ENCODE measurements at places on chromosomes 4 and X. TPM values are rescaled to one million over a fixed set of nuclear protein-coding genes. Genes with fewer than 3 reads are reported as not detected.

The TCEAL2 gene
- not detected for total RNA-seq

The DUX4 gene
- total RNA-seq, result not detected

The SPANXA2 gene
- not detected for total RNA-seq

DNA sequence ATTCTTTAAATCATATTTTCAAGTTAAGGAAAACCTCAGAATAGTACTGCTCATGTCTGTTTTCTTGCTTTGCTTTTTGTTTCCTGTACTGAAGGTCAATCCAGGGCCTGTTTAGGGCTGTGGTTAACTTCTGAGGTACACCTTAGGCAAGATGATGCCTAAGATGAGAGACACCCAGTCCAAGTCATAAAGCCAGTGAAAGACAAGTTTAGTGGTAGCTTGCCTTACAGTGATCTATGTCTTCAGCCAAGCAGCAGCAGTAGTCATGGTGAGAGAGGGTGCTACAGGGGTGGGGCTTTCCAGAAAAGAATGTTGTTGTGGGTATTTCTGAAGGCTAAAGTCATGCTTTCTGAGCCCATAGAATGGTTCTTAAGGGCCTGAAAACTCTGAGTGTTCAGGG is 173.7 kb downstream of the VSIG4 start:
- no peak overlapping the region for H3K4me3 ChIP-seq
- no peak overlapping the region for H3K27ac ChIP-seq
- DNase-seq, result no peak
- H3K27me3 ChIP-seq, result no peaks in the 10 kb centered on the region
- no peaks in the 10 kb centered on the region for H3K36me3 ChIP-seq

- H3K36me3 ChIP-seq, result no peaks in the 10 kb centered on the region
- peak overlapping the region; percentile 43 for H3K4me3 ChIP-seq
- no peaks in the 10 kb centered on the region for H3K27me3 ChIP-seq
- H3K4me1 ChIP-seq, result no peaks in the 10 kb centered on the region
These were observed 1.8 kb upstream of the CUL4B start for GRCh38 chrX:120562569-120562926.

DNA sequence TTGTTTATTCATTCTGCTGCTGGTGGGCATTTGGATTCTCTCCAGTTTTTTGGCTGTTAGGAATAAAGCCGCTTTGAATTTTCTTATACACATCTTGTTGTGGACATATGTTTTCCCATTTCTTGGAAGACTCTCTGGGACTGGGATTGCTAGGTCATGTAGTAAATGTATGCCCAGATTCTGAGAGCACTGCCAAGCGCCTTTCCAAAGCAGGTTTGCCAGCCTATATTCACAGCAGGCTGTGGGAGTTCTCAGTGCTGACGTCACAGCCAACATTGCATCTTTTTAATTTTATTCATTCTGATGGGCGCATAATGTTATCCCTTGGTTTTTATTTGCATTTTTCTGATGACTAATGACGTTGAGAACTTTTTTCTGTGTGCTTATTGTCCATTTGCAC is 24.1 kb downstream of the TMEM271 start:
- DNase-seq, result no peak
- H3K36me3 ChIP-seq, result no peaks in the 10 kb centered on the region
- no peak overlapping the region for H3K27ac ChIP-seq
- H3K27me3 ChIP-seq, result no peaks in the 10 kb centered on the region

DNA sequence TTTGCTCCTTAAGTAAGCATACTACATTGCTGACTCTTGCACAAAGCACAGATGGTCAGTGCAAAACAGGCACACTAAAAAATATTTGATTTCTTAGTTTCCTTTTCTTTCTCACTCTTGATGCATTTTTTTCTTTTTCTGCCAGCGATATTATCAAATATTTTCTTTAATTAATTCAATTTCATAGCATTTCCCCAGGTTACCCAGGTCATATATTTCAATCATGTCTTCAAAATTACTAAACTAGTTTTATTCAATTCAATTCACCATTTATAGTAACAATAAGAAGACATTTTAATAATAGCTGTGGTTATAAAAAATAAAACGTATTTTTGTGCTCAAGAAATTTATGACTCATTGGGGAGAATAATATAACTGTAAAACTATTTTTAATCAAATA is 421.2 kb downstream of the GASK1B start:
- no peaks in the 10 kb centered on the region for H3K36me3 ChIP-seq
- no peak overlapping the region for H3K27ac ChIP-seq
- no peaks in the 10 kb centered on the region for H3K27me3 ChIP-seq
- no peak for DNase-seq

GRCh38 chr4:142307857-142308256 is 538.2 kb downstream of the INPP4B start:
- no peaks in the 10 kb centered on the region for H3K36me3 ChIP-seq
- H3K4me1 ChIP-seq, result peaks cover 5% of the 10 kb centered on the region
- H3K4me3 ChIP-seq, result no peak overlapping the region
- DNase-seq, result no peak
- H3K27me3 ChIP-seq, result no peaks in the 10 kb centered on the region

GRCh38 chr4:112302320-112303274 is 5.4 kb downstream of the ALPK1 start:
- no peak overlapping the region for H3K4me3 ChIP-seq
- H3K27me3 ChIP-seq, result no peaks in the 10 kb centered on the region
- DNase-seq, result no peak
- peaks cover 13% of the 10 kb centered on the region for H3K36me3 ChIP-seq
- peaks cover 9% of the 10 kb centered on the region for H3K4me1 ChIP-seq

DNA sequence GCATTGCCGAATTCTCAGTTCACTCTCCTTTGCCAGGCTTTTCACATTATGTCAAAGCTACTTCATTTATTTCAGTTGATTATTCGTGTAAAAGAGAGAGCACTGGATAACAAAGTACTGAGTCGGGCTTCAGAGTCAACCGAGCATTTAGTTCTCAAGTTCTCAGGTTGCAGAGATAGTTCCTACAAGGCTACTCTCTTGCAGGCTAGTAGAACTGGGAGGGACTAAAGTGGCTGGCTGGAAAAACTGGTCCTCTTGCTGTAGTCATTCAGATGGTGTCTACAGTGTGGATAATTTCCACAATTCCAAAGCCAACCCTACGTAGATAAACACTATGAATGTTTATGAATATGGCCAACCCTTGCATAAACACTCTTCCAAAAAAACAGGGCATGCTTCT is 4.6 kb upstream of the CCNG2 start:
- no peaks in the 10 kb centered on the region for H3K27me3 ChIP-seq
- H3K4me1 ChIP-seq, result no peaks in the 10 kb centered on the region
- no peaks in the 10 kb centered on the region for H3K36me3 ChIP-seq

All from ascending aorta (tissue), 2 donors.